ENCODE measurements at places on chromosomes 7 and 10. TPM values are rescaled to one million over a fixed set of nuclear protein-coding genes. Genes with fewer than 3 reads are reported as not detected.

DNA sequence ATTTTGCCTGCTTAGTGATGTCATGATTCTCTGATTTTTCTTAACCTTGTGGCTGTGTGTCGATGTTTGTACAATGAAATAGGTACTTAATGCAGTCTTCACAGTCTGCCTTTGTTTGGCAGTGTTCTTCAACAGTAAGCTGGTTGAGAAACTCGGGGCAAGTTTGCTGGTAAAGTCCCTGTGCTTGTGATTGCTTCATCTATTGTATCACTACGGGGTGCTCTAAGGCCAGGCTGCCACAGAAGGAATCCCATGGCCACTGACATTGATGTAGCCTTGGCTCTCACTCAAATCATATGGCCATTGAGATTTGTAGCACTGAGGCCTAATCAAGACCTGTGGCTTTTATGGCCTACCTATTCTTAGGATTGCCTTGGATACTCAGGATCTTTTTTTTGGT is 33.5 kb upstream of the PRSS37 start:
- H3K27me3 ChIP-seq: peaks cover 24% of the 10 kb centered on the region
- no peaks in the 10 kb centered on the region for H3K36me3 ChIP-seq
- no peak for DNase-seq
- H3K27ac ChIP-seq: no peak overlapping the region
- H3K4me3 ChIP-seq: no peak overlapping the region

DNA sequence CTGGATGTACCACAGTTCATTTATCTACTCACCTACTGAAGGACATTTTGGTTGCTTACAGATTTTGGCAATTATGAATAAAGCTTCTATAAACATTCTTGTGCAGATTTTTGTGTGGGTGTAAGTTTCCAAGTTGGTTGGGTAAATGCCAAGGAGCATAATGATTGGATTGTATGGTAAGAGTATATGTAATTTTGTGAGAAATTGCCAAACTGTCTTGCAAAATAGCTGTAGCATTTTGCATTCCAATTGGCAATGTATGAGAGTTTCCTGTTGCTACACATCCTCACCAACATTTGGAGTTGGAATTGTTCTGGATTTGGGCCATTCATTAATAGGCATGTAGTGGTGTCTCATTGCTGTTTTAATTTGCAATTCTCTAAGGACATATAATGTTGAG is 33.9 kb upstream of the HYAL4 start:
- DNase-seq: no peak
- H3K27me3 ChIP-seq: no peaks in the 10 kb centered on the region
- H3K4me1 ChIP-seq: no peaks in the 10 kb centered on the region
- no peak overlapping the region for H3K4me3 ChIP-seq

DNA sequence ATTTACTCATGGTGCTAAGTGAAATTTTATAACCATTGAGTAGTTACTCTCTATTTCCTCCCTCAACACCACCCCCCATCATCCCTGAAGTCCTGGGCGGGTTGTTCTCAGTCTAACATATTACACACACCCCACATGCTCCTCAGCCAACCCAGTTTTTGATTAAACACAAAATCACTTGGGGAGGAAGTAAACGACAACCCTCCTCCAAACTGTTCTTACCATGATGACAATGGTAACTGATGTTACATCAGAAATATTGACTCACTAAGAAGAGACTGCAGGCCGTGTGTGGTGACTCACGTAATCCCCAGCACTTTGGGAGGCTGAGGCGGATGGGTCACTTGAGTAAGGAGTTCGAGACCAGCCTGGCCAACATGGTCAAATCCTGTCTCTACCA is 44.2 kb downstream of the RAB11FIP2 start:
- no peaks in the 10 kb centered on the region for H3K27me3 ChIP-seq
- H3K4me3 ChIP-seq: no peak overlapping the region
- no peak overlapping the region for H3K27ac ChIP-seq
- no peak for DNase-seq

DNA sequence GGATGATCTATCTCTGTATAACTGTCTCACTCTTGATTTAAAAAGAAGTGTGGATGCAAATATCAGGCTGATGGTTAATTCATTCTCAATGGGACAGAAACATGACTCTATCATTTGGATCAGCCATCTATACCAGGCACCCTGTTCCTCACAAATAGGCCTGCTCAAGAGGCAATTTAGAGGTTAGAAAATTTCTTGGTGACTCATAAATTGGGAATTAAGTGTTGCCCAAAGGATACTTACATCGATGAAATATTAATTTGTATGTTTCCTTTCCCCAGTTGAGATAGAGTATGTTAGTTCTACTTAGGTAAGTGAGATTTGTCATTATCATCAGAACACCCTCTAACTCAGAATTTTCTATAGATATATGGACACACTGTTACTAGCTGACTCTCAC is 57.7 kb downstream of the PRSS58 start:
- H3K27ac ChIP-seq: no peak overlapping the region
- H3K36me3 ChIP-seq: no peaks in the 10 kb centered on the region
- H3K4me1 ChIP-seq: no peaks in the 10 kb centered on the region

Gene CYP51A1
- total RNA-seq: 52.3 TPM

- H3K36me3 ChIP-seq: no peaks in the 10 kb centered on the region
- H3K27ac ChIP-seq: no peak overlapping the region
Measured at GRCh38 chr10:119406601-119407253, 135.8 kb downstream of the RGS10 start.

Gene ENTPD1
- total RNA-seq: not detected

- no peak for DNase-seq
- no peak overlapping the region for H3K27ac ChIP-seq
- no peak overlapping the region for H3K4me3 ChIP-seq
- H3K36me3 ChIP-seq: no peaks in the 10 kb centered on the region
Measured at GRCh38 chr10:119428789-119429188, 113.7 kb downstream of the RGS10 start.

DNA sequence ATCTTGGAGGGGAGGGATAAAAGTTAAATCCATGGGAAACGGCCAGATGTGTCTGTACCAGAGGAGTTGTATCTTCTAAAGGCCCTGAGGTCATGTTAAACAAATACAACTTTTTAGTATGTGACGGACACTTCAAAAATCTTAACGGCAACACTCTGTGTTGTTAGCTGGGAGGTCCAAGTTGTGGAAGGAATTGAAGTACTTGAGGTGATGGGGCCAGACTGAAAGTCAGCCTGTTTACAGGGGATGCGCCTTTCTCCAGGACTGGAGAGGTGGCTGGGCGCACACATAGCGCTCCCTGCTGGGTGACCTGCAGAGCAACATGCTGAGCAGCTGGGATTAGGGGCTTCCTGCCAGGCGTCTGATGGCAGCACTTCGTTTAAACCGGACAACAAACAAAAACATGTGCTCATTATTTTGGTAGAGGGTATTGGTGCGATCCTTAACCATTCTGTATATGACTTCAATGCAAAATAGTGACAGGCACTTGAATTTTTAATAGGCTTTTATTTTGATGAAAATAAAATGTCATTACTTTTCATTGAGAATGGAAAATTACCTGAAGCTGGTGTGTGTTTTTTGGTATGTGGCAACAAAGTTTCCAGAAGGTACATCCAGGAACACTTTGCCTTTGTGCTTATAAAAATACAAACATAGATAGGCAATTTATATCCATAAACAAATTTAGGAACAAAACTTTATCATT is 198.2 kb downstream of the MLLT10 start:
- no peaks in the 10 kb centered on the region for H3K27me3 ChIP-seq
- peak; percentile 34 for DNase-seq
- H3K4me3 ChIP-seq: no peak overlapping the region
- H3K36me3 ChIP-seq: peaks cover 24% of the 10 kb centered on the region
- peaks cover 6% of the 10 kb centered on the region for H3K4me1 ChIP-seq
- peak overlapping the region; percentile 27 for H3K27ac ChIP-seq

GRCh38 chr10:86210416-86210815 is 156.2 kb downstream of the GRID1 start:
- H3K27me3 ChIP-seq: no peaks in the 10 kb centered on the region
- no peak overlapping the region for H3K4me3 ChIP-seq
- H3K36me3 ChIP-seq: no peaks in the 10 kb centered on the region
- H3K27ac ChIP-seq: no peak overlapping the region

GRCh38 chr7:12741951-12742575 is 54.6 kb downstream of the ARL4A start:
- no peak overlapping the region for H3K27ac ChIP-seq
- H3K4me1 ChIP-seq: peaks cover 18% of the 10 kb centered on the region
- no peak overlapping the region for H3K4me3 ChIP-seq
- no peaks in the 10 kb centered on the region for H3K36me3 ChIP-seq

DNA sequence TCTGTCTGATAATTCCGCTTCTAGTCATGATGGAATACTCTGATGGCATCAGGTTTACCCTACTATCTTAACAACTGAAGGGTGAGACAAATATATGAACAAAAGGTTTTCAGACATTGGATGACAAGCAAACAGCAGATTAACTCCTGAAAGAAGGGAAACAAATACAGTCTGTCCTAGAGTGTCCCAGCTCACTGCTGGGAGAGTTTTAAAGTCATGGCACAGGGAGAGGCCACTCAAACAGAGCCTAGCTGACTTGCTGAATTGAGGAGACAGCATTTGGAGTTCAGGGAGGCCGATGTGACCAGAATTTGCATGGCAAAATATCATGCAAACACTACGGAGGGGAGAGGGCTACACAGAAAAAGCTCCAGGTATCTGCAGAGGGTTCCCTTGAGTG is 73.1 kb downstream of the MDH2 start:
- H3K4me3 ChIP-seq: no peak overlapping the region
- H3K36me3 ChIP-seq: no peaks in the 10 kb centered on the region

Gene EPO
- total RNA-seq: not detected

DNA sequence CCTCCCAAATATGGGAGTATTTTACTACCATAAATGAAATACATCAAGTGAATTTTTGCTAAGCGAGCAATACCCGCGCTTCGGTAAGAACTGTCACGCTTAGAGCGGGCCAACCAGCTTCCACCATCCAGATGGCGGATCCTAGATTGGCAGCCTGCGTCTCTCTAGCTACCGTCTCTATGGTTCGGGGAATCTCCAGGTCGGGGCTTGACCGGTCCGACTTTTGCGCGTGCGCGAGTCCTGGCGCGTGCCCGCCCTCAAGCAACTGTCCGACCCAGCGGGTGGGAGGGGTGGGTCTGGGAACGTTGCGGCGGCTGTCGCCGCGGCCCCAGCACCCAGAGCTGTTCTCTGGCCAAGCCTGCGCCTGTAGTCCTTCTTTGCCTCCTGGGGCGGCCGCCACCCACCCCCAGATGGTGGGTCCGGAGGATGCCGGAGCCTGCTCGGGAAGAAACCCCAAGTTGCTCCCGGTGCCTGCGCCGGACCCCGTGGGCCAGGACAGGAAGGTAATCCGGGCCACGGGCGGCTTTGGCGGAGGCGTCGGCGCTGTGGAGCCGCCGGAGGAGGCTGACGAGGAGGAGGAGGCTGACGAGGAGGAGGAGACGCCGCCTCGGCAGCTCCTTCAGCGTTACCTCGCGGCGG is at the start of gene TBC1D12:
TBC1D12 (plus strand) TSS at position 338 of the 639 bp plus-strand sequence; CDS start at position 411, 73 bp downstream.
- peak within 1 kb of the TSS; percentile 85 for H3K4me3 ChIP-seq
- H3K27me3 ChIP-seq: no peaks in the 10 kb centered on the region
- H3K36me3 ChIP-seq: no peaks in the 10 kb centered on the region
- peaks cover 7% of the 10 kb centered on the region for H3K4me1 ChIP-seq
- DNase-seq: peak; percentile 92
- H3K27ac ChIP-seq: peak within 1 kb of the TSS; percentile 25

- peaks cover 61% of the 10 kb centered on the region for H3K4me1 ChIP-seq
- peak overlapping the region; percentile 91 for H3K27ac ChIP-seq
- H3K4me3 ChIP-seq: no peak overlapping the region
- DNase-seq: peak; percentile 38
- no peaks in the 10 kb centered on the region for H3K27me3 ChIP-seq
- no peaks in the 10 kb centered on the region for H3K36me3 ChIP-seq
Measured at GRCh38 chr10:5614155-5614721, 52.2 kb downstream of the ASB13 start.

- no peak overlapping the region for H3K4me3 ChIP-seq
- H3K27ac ChIP-seq: no peak overlapping the region
- H3K4me1 ChIP-seq: peaks cover 15% of the 10 kb centered on the region
- no peaks in the 10 kb centered on the region for H3K27me3 ChIP-seq
- no peak for DNase-seq
Measured at GRCh38 chr7:139748941-139749340, 28.9 kb downstream of the HIPK2 start.

DNA sequence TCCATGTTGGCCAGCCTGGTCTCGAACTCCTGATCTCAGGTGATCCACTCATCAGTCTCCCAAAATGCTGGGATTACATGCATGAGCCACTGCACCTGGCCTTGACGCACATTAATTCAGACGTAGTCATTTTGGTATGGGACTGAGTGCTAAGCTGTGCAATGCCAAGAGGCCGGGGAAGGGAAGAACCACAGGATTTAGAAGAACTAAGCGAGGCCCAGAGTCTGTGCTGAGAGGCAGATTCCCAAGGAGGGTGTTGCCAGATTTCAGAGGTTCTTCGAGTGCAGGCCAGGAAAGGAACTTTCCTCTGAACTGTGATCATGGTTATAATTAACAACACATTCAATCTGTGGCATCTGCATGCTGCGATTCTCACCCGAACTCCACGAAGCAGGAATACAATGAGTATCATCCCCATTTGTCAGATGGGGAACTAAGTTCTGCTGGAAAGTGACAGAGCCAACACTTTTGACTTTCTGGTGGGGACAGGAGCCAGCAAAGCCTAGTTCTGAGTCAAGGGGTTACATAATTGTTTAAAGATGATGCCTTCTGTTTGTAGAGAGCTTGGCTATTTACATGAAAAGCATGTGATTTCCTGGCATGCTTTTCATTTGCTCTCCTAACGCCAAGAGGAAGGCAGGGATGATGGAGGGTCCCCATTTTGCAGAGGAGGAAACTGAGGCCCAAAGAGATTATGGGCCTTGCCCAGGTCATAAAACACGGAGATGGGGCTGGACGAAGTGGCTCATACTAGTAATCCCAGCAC is 6.2 kb upstream of the ZAN start:
- no peaks in the 10 kb centered on the region for H3K27me3 ChIP-seq
- no peak overlapping the region for H3K27ac ChIP-seq
- peaks cover 13% of the 10 kb centered on the region for H3K4me1 ChIP-seq
- no peak overlapping the region for H3K4me3 ChIP-seq
- H3K36me3 ChIP-seq: no peaks in the 10 kb centered on the region

Gene TFEC
- total RNA-seq: 0.15 TPM

DNA sequence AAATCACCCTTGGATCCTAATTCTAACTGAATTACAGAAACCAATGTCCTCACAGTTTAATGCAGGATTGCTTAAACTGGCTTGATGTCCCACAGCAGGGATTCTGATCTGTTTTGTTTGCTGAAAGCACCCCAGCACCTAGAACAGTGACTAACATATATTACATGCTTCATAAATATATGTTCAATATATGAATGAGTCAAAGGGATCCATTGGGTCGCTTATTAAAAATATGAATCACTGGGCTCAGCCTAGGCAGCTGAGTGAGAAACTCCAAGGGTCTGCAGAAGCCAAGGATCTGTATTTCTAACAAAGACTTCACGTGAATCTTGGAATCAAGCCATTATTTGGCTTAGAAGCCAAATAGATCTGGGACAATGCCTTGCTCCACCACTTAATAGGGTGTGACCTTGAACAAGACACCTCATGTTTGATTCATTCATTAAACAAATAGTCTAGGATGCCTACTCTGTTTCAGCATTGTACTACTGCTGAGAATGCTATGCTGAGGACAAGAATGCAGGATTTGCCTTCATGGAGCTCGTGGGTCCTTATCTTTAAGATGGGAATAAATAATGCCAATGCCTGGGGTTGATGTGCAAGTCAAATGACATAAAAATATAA is 103.4 kb upstream of the DLX6 start:
- H3K4me1 ChIP-seq: peaks cover 23% of the 10 kb centered on the region
- H3K27ac ChIP-seq: peak overlapping the region; percentile 68
- no peaks in the 10 kb centered on the region for H3K27me3 ChIP-seq
- no peaks in the 10 kb centered on the region for H3K36me3 ChIP-seq
